ENCODE measurements at places on chromosomes 11 and 22.

GRCh38 chr11:126817523-126818450 is 182.8 kb downstream of the KIRREL3 start:
- no peak for DNase-seq

- DNase-seq: no peak
Measured at GRCh38 chr11:110287537-110287936, 8.9 kb downstream of the RDX start.

GRCh38 chr22:42635531-42635930 is 4.9 kb downstream of the ATP5MGL start:
- no peak for DNase-seq

DNA sequence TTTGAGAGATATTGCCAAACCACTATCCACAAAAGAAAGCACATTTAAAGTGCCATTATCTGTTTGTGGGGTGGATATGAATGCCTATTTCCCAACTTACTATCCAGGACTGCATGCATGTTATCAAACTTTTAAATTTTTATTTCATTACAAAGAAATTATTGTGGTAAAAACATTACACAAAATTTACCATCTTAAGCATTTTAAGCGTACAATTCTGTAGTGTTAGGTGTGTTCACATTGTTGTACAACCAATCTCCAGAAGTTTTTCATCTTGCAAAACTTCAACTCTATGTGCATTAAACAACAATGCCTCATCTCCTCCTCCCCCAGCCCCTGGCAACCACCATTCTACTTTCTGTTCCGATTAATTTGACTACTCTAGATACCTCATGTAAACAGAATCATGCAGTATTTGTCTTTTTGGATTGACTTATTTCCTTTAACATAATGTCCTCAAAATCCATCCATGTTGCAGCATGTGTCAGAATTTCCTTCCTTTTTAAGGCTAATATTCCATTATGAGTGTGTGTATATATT is 17.6 kb upstream of the CD44 start:
- no peak for DNase-seq

GRCh38 chr11:114136686-114137640 is 77.5 kb downstream of the ZBTB16 start:
- DNase-seq: no peak

DNA sequence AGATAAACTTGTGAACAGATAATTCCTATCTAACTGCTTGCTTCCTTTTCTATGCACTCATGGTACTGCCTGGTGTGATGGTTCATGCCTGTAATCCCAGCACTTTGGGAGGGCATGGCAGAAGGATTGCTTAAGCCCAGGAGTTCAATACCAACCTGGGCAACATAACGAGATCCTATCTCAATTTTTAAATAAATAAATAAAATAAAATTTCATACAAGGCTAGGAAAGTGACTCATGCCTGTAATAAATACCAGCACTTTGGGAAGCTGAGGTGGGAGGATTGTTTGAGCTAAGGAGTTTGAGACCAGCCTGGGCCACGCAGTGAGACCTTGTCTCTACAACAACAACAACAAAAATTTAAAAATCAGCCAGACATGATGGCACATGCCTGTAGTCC is 166.6 kb downstream of the COMMD9 start:
- DNase-seq: no peak

GRCh38 chr11:107508201-107508857 is 50.7 kb upstream of the CWF19L2 start:
- DNase-seq: no peak

DNA sequence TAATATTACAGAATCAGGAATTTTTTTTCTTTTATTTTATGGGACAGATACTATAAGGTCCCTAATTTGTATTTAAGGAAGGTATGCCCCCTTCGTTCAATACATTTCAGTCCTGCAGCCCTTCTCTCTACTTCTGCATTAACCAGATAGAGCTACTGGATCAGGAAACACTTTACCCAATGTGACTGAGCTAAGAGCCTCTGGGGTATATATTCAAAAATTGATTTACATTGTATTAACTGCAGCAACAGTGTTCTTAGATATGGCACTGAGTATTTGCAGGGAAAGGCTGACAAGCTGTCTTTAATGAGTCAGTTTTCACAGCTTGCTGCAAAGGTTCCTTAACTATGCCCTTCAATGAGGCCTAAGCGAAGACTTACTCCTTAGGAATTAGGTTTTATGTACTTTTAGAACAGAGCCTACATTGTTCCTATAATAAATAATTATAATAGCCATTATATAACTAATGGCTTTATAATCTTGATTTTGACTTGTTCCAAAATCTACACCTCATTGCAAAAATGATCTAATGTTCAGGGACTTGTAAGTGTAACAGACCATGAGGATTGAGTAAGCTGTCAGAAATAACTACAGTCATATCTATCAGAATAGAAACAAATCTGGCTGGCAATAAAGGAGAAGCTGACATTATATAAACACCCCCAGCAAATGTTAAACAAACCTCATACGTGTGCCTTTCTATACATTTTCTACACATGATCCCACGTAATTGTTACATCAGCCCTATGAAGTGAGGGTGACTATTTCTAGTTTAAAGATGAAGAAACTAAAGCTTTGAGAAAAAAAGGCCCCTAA is 55.0 kb downstream of the DDI1 start:
- DNase-seq: no peak

DNA sequence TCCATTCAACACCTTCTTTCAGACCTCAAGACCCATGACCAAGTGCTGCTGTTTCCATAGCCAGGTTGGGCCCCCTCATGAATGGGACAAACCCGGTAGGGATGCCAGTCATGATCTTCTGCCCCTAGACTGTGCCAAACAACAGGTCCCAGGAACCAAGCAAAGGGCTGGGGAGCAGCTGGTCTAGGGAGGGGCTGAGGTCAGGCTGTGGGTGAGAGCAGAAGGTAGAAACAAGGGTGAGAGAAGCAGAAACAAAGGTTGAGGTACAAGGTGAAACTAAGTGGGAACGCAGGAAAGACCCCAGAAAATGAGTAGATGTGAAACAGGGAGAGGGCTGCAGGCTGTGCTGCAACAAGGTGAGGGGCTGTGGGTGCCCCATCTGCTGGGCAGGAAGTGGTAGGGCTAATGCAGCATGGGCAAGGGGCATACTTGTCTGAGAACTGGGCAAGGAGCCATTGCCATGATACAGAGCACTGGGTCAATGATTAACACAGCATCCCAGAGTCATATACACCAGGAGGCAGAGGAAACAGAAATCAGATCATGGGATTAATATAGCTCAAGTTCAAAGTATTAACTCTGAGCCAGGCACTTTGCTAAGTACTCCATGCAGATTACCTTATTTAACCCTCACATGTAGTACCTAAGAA is 45.9 kb downstream of the SLC1A2 start:
- DNase-seq: no peak

- no peak for DNase-seq
Measured at GRCh38 chr11:69245491-69246345, 48.2 kb upstream of the MYEOV start.

DNA sequence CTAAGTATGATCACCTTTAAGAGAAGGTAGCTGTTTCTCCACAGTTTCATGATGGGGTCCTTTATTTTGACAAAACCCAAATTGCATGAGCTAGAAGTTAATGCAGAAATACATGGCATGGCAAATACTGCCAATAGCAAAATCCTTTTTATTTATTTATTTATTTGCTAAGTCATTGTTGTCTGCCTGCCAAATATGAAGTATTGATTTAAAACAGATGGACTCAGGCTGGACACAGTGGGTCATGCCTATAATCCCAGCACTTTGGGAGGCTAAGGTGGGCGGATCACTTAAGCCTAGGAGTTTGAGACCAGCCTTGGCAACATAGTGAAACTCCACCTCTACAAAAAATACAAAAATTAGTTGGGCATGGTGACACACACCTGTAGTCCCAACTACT is 52.4 kb downstream of the LARGE2 start:
- DNase-seq: no peak

- DNase-seq: peak; percentile 32
Measured at GRCh38 chr11:67270256-67271204, 4.3 kb downstream of the GRK2 start.

- no peak for DNase-seq
Measured at GRCh38 chr11:96019810-96020747, 96.2 kb upstream of the MTMR2 start.

DNA sequence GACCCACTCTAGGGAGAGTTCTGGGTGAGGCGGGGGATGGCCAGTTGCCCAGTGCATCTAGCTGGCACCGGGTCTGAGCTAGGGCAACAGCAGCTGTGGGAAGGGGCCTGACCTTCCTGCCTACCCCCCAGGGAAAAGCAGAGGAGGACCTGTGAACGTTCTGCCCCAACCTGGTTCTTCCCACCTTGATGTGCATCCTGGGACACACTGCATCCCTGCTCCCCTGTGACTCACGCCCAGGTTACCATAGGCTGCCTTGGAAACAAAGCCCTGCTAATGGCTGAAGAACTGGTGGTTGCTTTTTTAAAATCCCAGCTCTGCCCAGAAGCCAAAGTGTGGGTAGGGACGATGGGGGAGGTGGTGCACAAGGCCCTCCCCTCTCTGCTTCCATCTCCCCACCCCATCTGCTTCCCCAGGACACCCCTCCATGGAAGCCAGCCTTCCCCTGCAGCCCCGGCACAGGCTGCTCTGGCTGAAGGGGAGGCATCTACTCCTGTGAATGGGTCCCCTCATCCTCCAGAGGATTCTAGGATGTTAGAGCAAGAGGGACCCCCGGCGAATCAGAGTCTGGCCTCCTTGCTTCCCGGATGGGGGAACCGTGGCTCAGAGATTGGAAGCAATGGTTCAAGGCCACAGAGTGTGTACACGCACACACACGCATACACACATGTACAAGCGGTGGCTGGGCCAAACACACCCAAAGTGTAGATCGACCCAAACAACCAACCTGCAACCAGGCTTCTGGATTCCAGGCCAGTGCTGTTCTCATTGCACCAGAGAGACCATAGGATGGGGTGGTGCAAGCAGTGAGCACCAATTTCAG is 7.6 kb upstream of the C11orf96 start:
- no peak for DNase-seq

DNA sequence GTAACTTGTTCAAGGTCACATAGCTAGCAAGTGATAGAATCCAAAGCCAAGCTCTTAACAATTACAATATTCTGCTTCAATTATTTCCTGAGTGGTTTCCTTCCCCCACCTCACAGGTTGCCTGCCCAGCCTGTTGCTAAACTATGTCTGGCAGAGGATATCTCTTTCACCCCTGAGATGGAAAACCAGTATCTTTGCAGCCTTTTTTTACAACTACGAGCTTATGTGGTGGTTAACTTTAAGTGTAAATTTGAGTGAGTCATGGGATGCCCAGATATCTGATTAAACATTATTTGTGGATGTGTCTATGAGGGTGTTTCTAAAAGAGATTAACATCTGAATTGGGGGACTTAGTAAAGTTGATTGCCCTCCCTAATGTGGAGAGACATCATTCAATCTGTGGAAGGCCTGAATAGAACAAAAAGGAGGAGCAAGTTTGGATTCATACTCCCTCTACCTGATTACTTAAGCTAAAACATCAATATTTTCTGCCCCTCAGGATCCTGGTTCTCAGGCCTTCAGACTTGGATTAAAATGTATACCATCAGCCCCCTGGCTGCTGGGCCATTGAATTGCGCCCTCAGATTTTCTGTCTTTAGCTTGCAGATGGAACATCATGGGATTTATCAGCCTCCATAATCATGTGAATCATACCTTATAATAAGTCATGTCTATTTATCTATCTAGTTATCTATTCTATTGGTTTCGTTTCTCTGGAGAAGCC is 911.9 kb downstream of the METTL15 start:
- no peak for DNase-seq

GRCh38 chr11:31127290-31127689 is 242.2 kb downstream of the DCDC1 start:
- no peak for DNase-seq

GRCh38 chr11:133072858-133073582 is 459.3 kb downstream of the OPCML start:
- DNase-seq: no peak

DNA sequence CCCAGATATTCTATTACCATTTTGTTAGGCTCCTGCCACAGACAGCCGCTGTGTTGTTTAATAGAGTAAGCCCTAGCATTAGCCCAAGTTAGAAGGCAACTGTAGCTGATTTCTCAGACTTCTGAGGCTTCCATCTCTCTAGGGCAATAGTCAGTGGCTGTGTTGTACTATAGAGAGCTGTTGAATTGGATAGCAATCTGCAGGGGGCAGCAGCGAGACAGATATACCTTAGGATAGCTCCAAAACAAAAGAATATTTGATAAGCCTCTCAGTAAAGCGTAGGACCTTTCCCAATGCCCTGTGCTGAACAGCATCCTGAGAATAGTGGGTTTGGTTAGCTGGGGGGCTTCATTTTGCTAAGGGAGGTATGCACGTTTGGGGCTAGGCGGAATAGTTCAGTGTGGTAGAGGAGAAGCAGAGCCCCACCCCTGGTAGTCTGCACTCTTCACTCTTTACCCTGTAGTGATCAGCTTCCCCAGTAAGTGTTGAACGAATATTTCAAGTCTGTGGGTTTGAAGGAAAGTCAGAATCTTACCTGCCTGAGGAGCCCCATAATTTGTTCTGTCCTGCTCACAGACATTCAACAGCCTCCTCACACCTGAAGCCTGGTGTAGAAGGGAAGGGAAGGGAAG is 515.1 kb downstream of the INSC start:
- DNase-seq: no peak

Data from CD4-positive, alpha-beta T cell treated with Interleukin-1 beta for 1 hour (primary cell).